ENCODE measurements at places on chromosomes 12 and 14.

DNA sequence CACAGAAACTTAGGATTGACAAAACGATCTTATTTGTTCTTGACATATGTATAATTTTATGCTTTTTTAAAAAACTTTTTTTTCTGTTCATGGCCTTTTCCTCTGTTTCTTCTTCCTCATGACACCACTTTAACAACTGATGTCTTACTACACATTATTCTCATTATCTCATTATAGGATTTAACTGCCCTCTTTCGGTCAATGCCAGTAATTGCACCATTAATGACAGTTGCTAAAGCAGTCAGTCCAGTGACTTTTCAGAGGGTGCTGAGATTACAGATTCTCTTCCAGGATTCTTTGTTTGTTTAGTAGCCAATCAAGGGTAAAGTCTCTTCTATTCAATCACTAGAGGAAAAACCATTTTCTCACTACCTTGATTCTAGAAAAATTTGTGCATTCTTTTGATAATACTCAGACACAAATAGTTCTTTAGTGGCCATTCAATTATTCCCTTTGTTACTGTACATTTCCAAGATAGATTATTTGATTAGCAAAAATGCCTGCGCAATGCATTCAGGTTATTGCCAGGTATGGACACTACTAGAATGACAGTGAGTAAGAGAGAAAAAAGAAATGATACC lies 50.1 kb downstream of the KLRG1 start:
- no peak for DNase-seq

DNA sequence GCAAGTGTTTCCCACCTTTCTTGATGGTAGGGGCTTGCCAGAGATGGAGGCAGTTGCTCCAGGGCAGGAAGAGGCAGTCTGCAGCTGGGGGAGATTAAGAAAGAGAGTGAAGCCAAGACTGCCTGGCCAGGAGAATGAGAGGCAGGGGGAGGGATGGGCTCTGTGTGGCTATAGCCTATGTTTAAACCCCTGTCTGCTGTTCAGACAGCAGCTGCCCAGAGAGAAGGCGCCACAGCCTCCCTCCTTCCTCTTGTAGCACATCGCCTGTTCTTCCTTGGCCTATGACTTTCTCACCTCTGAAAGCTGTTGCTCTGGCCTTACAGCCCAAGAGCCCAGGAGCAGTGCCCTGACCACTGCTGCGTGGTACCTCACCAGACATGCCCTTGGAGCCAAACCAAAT lies 61.7 kb downstream of the EMP1 start:
- DNase-seq, result no peak

DNA sequence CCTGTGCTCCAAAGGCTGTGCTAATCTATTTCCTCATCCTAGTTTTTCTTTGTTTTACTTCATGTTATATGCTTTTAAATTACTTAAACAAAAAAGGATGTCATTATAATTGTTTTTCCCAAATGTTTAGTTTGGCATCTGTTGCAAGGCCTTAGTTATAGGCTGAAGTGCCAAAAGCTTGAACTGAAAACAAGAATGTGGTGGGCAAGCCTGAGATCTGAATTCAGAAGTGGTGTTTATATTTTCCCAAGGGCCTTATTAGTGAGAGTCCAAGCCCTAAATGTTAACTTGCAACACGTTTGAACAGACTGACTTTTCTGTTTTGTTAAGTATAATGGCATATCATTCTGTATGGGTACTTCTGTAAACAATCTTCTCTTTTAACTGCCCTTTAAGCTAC lies 326.8 kb downstream of the CCDC91 start:
- DNase-seq, result no peak

DNA sequence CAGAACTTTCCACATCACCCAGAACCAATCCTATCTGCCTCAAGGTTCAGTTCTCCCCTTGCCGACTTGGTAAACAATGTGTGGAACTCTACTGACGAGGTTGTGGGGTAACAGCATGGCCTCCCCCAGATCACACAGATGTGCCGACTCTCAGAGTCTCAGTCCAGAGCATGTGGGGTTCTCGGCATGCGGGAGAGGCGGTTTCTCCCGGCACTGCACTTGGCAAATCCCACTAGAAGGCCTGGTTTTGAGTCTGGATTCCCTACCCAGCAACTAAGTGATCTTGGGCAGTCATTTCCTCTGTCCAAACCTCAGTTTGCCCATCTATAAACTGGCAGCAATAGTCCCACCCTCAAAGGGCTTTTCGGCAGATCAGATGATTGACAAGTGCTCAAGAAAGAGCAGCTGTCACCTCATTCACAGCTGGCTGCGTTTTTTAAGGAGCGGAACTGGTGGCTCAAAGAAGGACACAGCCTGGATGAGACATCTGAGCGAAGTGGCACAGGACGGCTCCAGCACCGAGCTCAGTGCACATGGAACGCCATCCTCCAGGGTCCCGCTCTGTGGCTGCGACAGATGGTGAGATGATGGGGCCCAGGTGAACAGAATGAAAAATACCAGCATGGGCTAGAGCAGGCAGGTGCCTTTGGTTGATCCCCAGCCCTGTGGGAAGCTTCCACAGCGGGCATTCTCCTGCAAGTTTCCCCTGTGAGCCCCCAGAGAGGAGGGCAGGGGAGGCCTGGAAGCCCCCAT lies 7.3 kb downstream of the TESC start:
- no peak for DNase-seq

DNA sequence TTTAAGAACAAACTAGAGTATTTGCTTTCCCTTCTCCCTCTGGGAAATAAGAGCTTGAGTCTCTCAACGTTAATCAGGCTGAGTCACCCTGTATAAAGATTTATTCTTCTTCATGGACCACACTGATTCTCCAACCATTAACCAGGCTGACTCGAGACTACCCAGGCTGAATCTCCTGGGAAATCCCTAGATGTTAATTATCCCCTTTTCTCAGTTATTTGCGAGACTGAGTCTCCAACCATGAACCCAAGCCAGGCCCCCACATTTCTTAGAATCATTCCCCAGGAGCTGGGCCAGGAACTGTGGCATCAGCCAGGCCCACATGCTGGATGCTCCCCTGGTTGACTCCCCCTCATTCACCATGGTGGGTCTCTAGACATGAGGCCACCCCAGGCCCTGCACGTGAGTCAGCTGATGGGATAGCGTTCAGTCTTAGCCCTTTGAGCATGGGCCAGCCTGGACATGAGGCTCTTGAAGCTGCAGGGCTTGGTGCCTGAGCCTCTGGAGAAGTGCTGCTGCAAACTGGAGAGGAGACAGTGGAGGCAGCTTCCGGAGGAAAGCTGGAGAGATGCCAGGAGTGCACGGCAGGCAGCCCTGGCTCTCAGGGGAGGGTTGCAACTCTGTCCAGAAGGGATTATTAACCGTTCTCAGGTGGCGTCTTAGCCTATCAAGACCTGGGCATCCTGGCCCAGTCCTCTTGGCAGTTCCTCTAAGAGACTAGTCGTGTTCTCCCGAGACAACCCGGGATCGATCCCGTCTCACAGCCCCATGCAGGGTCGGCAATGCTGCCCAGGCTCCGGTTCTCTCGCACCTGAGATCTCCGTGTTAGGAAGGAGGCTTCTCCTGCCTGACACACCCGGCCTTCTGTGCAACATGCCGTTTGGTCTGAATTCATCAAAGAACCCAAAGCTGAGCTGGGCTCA lies 296.6 kb downstream of the ADGRD1 start:
- no peak for DNase-seq

GRCh38 chr14:104800771-104801519 lies at the start of gene ZBTB42:
Gene ZBTB42, plus strand, starts transcription at chr14:104801101. Its CDS starts 97 bp downstream, at chr14:104801198.
- DNase-seq, result no peak
